ENCODE measurements at places on chromosomes 4 and X.

- no peak for DNase-seq
Observed at GRCh38 chrX:35800474-35800873, 2.3 kb downstream of the MAGEB16 start.

DNA sequence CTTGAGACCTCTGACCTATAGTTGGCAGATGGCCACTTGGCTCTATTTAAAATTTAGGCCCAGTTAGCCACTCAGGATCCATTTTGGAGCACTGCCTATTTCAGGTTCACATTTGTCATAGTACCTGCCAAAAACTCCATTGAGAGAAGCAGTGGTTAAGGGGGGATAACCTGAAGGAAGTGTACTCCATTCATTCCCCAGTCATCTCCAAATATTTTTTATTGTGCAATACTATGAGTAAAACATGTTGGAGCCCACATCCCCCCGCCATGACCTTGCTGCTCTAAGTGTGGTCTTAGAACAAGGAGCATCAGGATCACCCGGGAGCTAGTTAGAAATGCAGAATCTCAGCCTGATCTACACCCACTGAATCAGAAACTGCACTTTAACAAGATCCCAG lies 21.1 kb downstream of the PLP1 start:
- DNase-seq = no peak

DNA sequence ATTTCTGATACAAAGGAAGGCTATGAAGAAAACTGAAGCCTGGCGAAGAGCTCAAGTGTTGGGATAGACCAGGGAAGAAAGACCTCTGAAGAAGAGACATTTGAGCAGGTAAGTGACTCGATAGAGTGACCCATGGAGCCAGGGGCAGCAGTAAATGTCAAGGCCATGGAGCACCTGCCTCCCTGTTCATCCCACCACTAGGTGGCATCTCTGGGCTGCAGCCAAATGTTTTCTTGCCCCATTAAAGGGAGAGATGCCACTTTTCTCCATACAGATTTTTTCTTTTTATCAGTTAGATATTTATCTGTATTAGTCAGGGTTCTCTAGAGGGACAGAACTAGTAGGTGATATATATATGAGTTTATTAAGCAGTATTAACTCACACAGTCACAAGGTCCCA lies 4.9 kb upstream of the ZNF81 start:
- DNase-seq = no peak

GRCh38 chr4:2433609-2434350 lies 15.0 kb downstream of the CFAP99 start:
- DNase-seq = no peak

DNA sequence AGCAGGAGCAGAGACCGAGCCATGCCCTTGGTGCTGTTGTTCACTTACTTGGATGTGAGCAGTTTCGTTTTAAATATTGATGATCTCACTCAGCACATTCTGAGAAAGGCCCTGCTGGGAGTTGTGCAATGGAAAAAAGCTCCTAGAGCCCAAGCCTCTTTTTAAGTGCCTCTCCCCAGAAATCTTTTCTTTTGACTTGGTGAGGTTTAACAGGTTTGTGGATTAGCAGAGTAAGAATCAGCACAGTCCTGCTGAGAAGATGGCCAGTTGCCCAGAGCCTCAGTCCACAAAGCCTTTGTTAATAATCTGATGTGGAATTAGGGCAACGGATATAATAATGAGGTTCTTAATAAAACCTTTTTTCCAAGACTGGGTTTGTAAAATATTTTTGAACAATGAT lies 157.5 kb upstream of the ATP6AP2 start:
- no peak for DNase-seq

- DNase-seq = peak; percentile 7
Observed at GRCh38 chr4:149676076-149676475, 139.6 kb downstream of the IQCM start.

DNA sequence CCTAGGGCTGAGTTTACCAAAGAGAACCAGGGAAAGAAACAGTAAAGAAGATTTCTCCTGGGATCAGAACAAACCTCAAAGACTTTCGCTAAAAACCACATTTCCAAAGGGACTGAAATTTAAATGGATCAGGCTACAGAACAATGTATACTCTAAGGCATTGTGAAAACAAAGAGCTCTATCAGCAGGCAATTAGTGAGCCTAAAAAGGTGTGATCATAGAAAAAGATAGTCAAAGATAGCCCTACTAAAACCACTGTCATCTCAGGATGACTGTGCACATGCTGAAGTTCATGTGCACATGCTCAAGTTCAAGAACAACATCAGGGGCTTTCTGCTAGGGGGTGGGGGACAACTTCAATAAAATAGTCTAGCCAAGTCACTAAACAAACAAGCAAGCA lies 12.9 kb upstream of the SMIM10L2A start:
- no peak for DNase-seq

DNA sequence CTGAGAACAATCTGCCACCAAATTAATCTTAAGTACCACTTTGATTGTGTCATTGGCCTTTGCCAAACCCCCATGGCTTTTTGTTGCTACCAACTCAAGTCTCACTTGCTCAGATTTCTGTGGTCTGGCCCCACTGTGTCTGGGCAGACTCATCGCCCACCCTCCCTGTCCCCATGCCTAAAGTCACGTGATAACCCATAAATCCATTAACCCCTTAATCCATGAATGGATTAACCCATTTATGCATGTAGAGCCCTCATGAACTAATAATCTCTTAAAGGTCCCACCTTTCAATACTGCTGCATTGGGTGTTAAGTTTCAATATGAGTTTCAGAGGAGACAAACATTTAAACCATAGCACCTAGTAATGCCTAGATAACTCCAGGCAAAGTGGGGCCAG lies 78.5 kb upstream of the BLTP1 start:
- no peak for DNase-seq

DNA sequence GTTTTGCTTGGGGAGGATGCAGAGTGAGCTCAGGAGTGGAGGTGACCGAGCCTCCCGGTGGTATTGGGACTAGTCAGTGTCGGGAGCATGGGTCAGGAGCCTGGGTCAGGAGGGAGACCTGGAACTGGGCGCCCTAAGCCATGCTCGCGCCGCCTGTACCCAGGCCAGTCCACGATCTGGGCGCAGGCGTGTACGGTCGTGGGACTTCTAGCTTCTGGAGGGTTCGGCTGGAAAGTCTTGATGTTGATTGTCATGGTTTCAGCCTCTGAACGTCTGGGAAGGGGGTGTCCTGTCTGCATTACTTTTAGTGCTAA lies 244 bp downstream of the EIF2S3 start:
- no peak for DNase-seq

Data from foreskin melanocyte (primary cell).